Right renal cortex interstitium (tissue), 3 donors: ENCODE measurements at places on chromosomes 3 and 15. TPM values are rescaled to one million over a fixed set of nuclear protein-coding genes. Genes with fewer than 3 reads are reported as not detected.

Gene DNAH12
- polyA plus RNA-seq: 0.88 TPM

Gene CRABP1
- 55.2 TPM for polyA plus RNA-seq

Gene CSPG4
- polyA plus RNA-seq: 6.9 TPM

Gene TIGIT
- 0.06 TPM for polyA plus RNA-seq

DNA sequence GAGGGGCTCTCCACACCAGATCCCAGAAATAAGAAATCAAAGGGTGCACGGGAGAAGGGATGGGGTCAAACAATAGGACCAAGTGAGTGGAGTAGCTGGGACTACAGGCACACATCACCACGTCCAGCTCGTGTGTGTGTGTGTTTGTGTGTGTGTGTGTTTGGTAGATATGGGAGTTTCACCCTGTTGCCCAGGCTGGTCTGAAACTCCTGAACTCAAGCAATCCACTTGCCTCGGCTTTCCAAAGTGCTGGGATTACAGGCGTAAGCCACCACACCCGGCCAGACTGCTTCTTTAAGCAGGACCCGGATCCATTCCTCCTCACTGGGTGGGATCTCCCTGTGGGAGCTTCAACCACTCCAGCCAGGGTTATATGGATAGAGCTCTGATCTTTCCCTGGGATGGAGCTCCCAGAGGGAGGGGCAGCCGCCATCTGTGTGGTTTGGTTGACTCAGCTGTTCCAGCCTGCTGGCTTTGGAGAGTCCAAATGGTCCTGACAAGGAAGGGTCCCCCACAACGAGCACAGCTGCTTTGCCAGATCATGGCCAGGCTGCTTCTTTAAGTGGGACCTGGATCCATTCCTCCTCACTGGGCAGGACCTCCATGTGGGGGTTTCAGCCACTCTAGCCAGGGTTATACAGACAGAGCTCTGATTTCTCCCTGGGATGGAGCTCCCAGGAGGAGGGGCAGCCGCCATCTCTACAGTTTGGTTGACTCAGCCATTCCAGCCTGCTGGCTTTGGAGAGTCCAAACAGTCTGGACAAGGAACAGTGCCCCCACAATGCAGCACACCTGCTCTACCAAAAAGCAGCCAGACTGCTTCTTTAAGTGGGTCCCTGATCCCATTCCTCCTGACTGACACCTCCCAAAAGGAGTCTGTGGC lies 9.1 kb upstream of the AVEN start:
- no peak for DNase-seq

- DNase-seq: no peak
Observed at GRCh38 chr3:145760036-145760435, 400.9 kb downstream of the PLOD2 start.

DNA sequence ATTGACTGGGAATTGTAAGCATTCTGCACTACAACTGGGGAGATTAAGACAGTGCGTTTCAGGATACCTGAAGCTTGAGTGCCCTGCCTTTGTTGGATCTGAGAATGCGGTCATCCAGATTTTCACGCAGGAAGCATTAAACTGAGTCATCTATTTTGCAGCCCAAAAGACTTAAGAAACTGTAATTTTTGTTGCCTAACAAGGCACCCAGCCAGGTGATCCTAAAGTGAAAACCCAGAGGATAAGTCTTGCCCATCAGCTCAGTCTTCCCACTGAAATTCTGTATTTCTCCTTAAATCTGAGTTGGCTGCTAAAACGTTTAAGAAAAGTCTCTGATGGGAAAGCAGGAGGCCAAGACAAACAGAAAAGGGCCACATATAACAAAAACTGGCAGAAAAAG lies 242.5 kb upstream of the TMCO5A start:
- no peak for DNase-seq

DNA sequence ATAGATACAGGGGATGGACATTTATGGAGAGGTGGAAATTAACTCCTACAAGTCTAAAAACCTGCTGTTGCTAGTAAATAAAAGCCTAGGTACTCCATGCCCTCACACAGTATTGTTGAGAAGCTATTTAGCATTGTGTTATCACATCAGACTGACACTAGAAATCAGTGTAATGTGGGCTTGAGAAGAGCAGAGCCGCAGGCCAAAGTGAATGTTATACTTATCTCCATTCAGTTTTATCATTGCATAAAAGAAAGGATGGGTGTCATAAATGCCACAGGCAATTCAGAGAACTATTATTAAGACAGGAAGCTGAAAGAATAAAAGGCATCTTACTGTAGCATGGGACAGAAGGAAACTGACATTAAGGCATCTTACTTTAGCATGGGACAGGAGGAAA lies 13.7 kb upstream of the ISLR start:
- no peak for DNase-seq

GRCh38 chr15:77568973-77569728 lies 63.6 kb downstream of the LINGO1 start:
- no peak for DNase-seq

DNA sequence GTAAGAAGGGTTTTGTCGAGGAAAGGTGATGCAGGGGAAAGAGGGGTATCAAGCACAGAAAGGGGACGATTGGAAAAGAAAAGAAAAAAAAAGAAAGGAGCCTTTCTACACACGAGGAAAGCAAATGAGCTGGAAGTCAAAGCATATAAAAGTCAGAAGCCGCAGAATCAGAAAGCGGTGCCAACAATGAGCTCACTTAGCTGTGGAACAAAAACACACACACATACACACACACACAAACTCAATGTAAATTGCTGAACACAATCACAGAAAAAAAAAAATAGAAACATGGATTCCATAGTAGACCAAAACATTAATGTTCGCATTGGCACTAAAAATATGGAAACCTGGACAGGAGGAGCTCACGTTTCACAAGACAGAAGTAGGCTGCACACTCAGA lies 63.4 kb upstream of the FEZF2 start:
- no peak for DNase-seq

DNA sequence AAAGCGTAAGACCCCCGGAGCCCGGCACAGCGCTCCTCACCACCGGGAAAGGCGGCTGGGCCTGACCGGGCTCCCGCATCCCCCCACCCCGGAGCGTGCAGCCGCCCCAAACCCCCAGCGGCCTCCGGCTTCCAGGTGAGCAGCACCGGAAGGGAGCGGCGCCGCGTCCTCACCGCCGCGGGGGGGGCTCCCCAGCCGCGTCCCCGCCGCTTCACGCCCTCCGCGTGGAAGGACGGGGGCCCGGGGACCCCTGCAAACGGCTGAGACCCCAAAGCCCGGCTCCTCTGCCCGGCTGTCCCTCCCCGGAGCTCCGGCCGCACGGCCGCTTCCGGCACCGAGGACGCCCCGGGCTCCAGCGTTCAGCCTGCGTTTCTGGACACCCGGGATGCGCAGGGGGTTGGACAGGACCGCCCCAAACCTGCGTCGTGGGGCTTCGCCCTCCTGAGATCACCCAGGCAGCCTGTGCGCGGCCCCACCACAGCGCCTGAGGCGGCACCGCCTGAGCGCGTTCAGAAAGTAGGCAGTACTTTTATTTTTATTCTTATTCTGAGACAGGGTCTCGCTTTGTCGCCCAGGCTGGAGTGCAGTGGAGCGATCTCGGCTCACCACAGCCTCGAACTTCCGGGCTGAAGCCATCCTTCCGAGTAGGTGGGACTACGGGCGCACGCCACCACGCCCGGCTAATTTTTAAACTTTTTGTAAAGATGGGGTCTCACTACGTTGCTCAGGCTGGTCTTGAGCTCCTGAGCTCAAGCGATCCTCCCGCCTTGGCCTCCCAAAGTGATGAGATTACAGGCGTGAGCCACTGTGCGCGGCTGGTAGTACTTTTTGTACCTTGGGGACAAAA lies 51.6 kb upstream of the BLM start:
- DNase-seq: no peak

DNA sequence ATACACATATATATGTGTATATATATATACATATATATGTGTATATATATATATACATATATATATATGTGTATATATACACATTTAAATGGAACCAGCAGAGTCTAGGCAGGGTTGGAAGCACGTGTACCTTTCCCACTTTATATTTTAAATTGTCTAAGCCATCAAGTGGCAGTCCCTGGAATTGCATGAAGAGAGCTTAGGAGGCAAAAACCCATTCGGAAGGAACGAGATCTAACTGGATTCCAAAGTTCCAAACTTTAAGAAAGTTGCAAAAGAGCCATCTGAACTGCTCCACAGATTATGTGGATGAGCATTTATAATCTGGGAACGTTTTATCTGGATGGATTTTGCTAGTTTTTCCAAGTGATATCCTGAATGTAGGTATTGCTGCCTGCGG lies 186.5 kb downstream of the FOXP1 start:
- DNase-seq: no peak

DNA sequence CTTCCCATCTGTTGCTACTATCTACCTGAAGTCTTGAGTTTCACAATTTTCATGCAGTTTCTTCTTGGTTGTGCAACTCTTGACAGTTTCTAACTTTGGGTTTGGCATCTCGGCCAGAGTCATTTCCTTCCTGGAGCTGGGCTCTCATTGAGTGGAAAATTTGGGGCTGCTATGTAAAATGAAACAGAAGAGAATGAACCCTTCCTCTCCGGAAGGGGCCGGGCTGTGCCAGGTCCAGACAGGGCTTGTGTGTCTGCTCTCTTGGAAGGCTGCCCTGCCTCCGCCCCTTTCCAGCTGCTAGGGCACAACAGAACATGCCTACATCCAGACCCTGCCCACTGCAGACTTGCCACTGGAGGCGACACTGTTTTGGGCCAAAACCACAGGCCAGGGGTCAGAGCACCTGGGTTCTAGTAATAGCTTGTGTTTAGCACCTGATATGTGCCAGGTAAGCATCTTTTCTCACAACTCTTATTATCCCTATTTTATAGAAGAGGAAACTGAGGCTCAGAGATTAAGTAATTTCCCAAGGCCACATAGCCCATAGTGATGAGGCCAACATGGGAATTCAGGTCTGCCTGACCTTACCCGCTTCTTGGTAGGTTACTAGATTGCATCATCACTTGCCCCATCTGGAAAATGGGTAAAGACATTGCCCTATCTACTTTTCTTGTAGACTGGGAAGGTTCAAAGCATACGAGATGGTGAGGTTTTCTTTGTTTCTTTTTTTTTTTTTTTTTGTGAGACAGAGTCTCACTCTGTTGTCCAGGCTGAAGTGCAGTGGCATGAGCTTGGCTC lies 25.0 kb downstream of the IRAK2 start:
- no peak for DNase-seq

DNA sequence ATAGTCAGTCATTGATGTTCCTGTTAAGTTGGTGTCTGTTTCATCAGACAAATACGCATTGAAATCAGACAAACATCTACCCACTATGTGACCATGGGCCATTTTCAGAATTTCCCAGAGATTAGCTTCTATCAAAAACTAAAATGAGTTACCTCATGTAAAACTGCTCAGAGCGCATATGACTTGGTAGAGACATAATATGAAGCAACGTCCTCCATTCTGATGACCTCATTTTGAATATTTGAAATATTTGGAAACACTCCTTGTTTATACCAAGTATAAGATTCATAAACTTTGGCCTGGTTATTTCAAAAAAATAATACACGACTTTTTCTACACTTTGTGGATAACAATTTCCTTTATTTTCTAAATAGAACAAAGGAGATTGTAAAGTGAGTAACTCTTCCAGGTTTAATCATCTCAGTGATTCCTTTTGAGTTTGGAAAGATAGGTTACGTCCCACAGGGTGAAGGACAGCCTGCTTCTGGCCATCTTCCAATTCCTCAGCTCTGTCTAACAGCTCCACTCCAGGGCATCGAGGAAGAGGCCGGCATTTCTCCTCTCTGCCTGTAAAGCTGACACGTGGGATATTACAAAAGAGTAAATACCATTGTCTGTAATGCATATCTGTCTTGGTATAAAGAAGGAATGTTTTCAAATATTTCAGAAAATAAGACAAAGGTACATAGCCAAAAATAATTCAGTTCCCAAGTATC lies 122.6 kb downstream of the CADM2 start:
- DNase-seq: no peak

GRCh38 chr15:70100474-70101341 lies 3.0 kb upstream of the TLE3 start:
- no peak for DNase-seq
